Right lung (tissue), 10 donors: ENCODE measurements at places on chromosomes 11 and 22. TPM values are rescaled to one million over a fixed set of nuclear protein-coding genes. Genes with fewer than 3 reads are reported as not detected.

AQP11 gene
- 2.2 TPM for polyA plus RNA-seq

APOA4 gene
- polyA plus RNA-seq = not detected

OR52N4 gene
- polyA plus RNA-seq = not detected

NXPE1 gene
- 0.10 TPM for polyA plus RNA-seq

KRTAP5-7 gene
- polyA plus RNA-seq = not detected

PAMR1 gene
- polyA plus RNA-seq = 7.4 TPM

GLYATL2 gene
- 2.4 TPM for polyA plus RNA-seq

PDGFD gene
- 4.3 TPM for polyA plus RNA-seq

RBFOX2 gene
- polyA plus RNA-seq = 121 TPM

MMP27 gene
- polyA plus RNA-seq = not detected

APOL4 gene
- polyA plus RNA-seq = 10.3 TPM

FOLH1 gene
- 12.4 TPM for polyA plus RNA-seq

RBMXL2 gene
- polyA plus RNA-seq = not detected

CCDC34 gene
- polyA plus RNA-seq = 21.3 TPM

GRK3 gene
- 23.3 TPM for polyA plus RNA-seq

FOLR2 gene
- 16.1 TPM for polyA plus RNA-seq

KCNK4 gene
- not detected for polyA plus RNA-seq

LRRC74B gene
- polyA plus RNA-seq = 1.2 TPM

OR56A5 gene
- polyA plus RNA-seq = not detected

GGT5 gene
- 13.1 TPM for polyA plus RNA-seq

EEF1G gene
- 2,744 TPM for polyA plus RNA-seq
